MCF 10A (cell line): ENCODE measurements at places on chromosomes 11 and 22. TPM values are rescaled to one million over a fixed set of nuclear protein-coding genes. Genes with fewer than 3 reads are reported as not detected.
A peak's percentile ranks its signal among the peaks of the same experiment; 100 is the strongest.

Gene APOC3
- not detected in 2 replicates for total RNA-seq

Gene AGBL2
- 0.86 and 1.2 TPM in 2 replicates for total RNA-seq

Gene SCUBE2
- 0.29 and 0.93 TPM in 2 replicates for total RNA-seq

Gene CREB3L1
- total RNA-seq: not detected in 2 replicates

Gene FBLN1
- total RNA-seq: 69.0 and 110 TPM in 2 replicates

Gene IL10RA
- total RNA-seq: not detected in 2 replicates

Gene C22orf42
- total RNA-seq: not detected in 2 replicates

Gene EI24
- 93.1 and 96.9 TPM in 2 replicates for total RNA-seq

Gene NAALAD2
- not detected in 2 replicates for total RNA-seq

Gene GNG3
- not detected in 2 replicates for total RNA-seq

Gene EXPH5
- total RNA-seq: 9.2 and 17.9 TPM in 2 replicates

DNA sequence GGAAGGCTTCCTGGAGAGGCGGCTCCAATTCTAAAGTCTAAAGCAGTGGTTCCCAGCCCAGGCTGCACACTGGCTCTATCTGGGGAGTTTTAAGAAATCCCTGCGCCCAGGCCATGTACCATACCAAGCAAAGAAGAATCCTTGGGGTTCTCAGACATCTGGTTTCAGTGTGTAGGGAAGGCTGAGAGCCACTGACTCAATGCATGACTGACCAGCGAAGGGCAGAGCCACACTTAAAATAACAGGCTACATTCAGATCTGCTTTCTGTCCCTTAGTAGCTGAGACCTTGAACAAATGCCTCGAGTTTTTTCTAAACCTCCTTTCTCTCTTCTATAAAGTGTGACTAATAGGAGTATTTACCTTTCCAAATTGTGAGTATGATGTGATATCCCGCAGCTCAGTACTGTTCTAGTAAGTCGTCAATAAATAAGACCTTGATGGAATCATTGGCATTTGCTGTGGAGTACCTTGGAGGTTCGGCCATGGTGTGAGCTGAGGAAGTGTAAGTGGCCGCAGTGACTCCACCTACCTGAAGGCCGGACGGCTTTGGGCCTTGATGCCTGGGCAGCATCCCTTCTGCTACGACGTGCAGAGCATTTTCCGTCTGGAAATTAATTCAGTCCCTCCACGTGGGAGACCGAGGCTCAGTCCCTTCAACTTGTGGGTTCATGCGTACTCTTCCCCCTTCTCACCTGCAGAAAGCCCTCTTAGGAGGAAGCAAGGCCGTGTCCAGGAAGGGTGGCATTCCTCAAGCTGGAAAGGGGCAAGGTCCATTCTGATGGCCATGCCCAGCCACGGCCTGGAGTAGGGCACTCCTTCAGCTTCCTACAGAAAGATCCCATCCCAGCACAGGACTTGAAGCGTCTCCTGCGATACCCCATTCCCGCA is 25.1 kb downstream of the GLB1L2 start:
- DNase-seq: no peak
- no peaks in the 10 kb centered on the region for H3K36me3 ChIP-seq
- no peak overlapping the region for H3K27ac ChIP-seq
- no peak overlapping the region for H3K4me3 ChIP-seq
- no peaks in the 10 kb centered on the region for H3K27me3 ChIP-seq

GRCh38 chr11:62555464-62556107 is 9.0 kb upstream of the AHNAK start:
- no peaks in the 10 kb centered on the region for H3K27me3 ChIP-seq
- DNase-seq: peak; percentile 18
- H3K27ac ChIP-seq: peak overlapping the region; percentile 95
- H3K4me3 ChIP-seq: peak overlapping the region; percentile 70

GRCh38 chr11:12233602-12233925 is 123.2 kb downstream of the MICAL2 start:
- peaks cover 30% of the 10 kb centered on the region for H3K36me3 ChIP-seq
- H3K27me3 ChIP-seq: no peaks in the 10 kb centered on the region
- no peak overlapping the region for H3K27ac ChIP-seq
- H3K4me1 ChIP-seq: peaks cover 16% of the 10 kb centered on the region
- no peak for DNase-seq
- H3K4me3 ChIP-seq: no peak overlapping the region

GRCh38 chr11:70610566-70611565 is 212.5 kb downstream of the CTTN start:
- DNase-seq: no peak
- no peaks in the 10 kb centered on the region for H3K4me1 ChIP-seq
- H3K4me3 ChIP-seq: no peak overlapping the region
- H3K27me3 ChIP-seq: no peaks in the 10 kb centered on the region
- no peaks in the 10 kb centered on the region for H3K36me3 ChIP-seq

GRCh38 chr11:119206511-119207414 is 624 bp downstream of the CBL start:
- no peaks in the 10 kb centered on the region for H3K27me3 ChIP-seq
- peak overlapping the region; percentile 92 for H3K4me3 ChIP-seq

DNA sequence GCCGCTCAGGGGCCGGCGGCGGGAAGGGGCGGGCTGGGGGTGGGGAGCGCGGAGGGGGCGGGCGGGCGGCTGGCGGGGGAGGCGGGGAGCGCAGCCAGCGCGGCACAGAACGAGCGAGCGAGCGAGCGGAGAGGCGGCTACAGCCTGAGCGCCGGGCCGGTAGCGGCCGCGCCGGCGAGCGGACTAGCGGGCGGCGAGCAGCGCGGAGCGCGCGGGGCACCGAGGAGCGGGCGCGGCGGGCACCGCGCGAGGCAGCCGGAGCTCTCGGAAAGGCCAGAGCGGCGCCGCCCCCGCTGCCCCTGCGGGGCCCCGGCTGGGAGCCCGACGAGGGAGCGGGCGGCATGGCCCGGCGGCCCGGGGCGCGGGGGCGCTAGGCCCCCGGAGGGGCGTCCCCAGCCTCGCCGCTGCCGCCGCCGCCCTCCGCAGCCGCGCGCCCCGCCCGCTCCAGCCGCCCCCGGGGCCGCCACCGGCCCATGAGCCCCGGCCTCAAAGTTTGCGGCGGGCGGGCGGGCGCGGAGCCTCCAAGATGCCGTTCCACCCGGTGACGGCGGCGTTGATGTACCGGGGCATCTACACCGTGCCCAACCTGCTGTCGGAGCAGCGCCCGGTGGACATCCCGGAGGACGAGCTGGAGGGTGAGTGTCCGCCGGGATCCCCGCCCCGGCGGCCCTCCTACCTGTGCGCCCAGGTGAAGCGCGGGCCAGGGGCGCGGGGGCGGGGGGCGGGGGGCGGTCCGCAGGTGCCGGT is at the start of gene CABP7:
TSS of gene CABP7 (plus strand) at position 105 of the 747 bp plus-strand sequence. CDS start at position 527, 422 bp downstream.
- no peak for DNase-seq
- no peaks in the 10 kb centered on the region for H3K4me1 ChIP-seq
- H3K27me3 ChIP-seq: no peaks in the 10 kb centered on the region
- H3K4me3 ChIP-seq: no peak within 1 kb of the TSS
- H3K27ac ChIP-seq: no peak within 1 kb of the TSS
- H3K36me3 ChIP-seq: no peaks in the 10 kb centered on the region

- H3K27me3 ChIP-seq: no peaks in the 10 kb centered on the region
- H3K4me1 ChIP-seq: peaks cover 7% of the 10 kb centered on the region
- no peak overlapping the region for H3K27ac ChIP-seq
- no peak for DNase-seq
- H3K36me3 ChIP-seq: peaks cover 27% of the 10 kb centered on the region
Observed at GRCh38 chr11:12243911-12244550, 133.3 kb upstream of the PARVA start.

GRCh38 chr11:111819161-111819828 is 52.1 kb downstream of the ALG9 start:
- H3K4me1 ChIP-seq: no peaks in the 10 kb centered on the region
- no peak overlapping the region for H3K4me3 ChIP-seq
- peaks cover 53% of the 10 kb centered on the region for H3K36me3 ChIP-seq
- no peak overlapping the region for H3K27ac ChIP-seq
- H3K27me3 ChIP-seq: no peaks in the 10 kb centered on the region
- DNase-seq: no peak

GRCh38 chr11:76380159-76380976 is 564 bp downstream of the THAP12 start:
- peak; percentile 21 for DNase-seq
- no peaks in the 10 kb centered on the region for H3K27me3 ChIP-seq
- H3K4me1 ChIP-seq: peaks cover 44% of the 10 kb centered on the region
- peak overlapping the region; percentile 93 for H3K4me3 ChIP-seq
- peaks cover 8% of the 10 kb centered on the region for H3K36me3 ChIP-seq
- H3K27ac ChIP-seq: peak overlapping the region; percentile 54

DNA sequence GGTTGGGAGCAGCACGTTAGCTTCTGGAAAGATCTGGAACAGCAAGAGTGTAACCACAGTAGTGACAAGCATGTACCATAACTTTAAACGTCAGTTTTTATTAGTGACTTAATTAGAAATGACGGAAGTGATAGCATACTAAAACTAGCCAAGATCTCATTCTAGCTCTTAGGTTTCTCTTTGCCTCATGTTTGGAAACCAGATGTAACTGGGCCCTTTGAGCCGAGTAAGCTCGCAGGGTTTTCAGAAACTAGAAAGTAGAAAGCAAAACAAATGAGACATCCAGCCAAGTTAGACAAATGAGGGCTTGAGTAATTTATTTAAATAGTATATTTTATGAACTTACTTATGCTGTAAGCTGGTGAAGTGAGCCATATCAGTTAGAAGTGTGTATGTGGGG is 40.2 kb upstream of the SLC5A12 start:
- H3K27ac ChIP-seq: no peak overlapping the region
- H3K27me3 ChIP-seq: no peaks in the 10 kb centered on the region

GRCh38 chr11:122405547-122406341 is 249.8 kb upstream of the UBASH3B start:
- H3K27ac ChIP-seq: no peak overlapping the region
- no peak overlapping the region for H3K4me3 ChIP-seq
- peak; percentile 24 for DNase-seq

GRCh38 chr22:44594951-44595350 is 96.9 kb upstream of the RTL6 start:
- no peaks in the 10 kb centered on the region for H3K36me3 ChIP-seq
- DNase-seq: no peak
- H3K4me1 ChIP-seq: peaks cover 9% of the 10 kb centered on the region
- H3K4me3 ChIP-seq: no peak overlapping the region

DNA sequence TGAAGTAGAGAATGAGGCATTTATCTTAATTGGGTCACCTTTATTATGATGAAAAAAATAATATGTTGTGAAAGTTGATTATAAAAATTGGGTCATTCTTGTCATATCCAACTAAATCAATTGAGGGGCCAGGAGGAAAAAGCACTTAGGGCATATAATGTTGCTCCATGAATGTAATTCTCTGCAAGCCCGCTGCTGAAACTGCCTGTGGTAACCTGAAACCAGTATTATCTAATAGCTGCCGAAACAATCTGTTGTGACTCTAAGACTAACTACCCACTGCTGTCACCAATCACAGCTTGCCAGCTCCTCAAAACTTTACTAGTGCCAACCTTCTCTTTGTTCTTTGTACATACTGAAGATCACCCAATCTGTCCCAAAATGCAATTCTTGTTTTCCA is 115.8 kb downstream of the ATG16L2 start:
- H3K27ac ChIP-seq: no peak overlapping the region
- no peaks in the 10 kb centered on the region for H3K4me1 ChIP-seq
- no peaks in the 10 kb centered on the region for H3K36me3 ChIP-seq
- no peak overlapping the region for H3K4me3 ChIP-seq

DNA sequence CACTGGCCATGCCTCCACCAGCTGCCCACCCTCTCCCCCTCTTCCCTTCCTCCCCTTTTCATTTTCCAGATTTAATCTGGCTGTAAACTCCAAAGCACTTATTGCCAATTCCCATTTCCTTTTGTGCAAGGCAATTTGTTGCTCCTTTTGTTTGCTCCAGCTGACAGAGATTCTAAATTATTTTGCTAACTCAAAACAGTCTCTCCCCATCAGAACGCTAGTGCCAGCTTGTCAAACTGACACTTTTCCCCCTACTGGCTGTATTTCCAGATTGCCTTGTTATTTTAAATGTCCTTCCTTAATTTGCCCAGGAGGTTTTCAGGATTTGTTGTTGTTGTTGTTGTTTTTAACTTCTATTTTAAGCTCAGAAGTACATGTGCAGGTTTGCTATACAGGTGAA is 57.0 kb upstream of the PAK1 start:
- no peak overlapping the region for H3K4me3 ChIP-seq
- no peak for DNase-seq
- H3K4me1 ChIP-seq: no peaks in the 10 kb centered on the region
- no peaks in the 10 kb centered on the region for H3K36me3 ChIP-seq

GRCh38 chr11:68206211-68206610 is 6.9 kb downstream of the KMT5B start:
- no peak overlapping the region for H3K27ac ChIP-seq
- peaks cover 40% of the 10 kb centered on the region for H3K4me1 ChIP-seq
- DNase-seq: peak; percentile 73

GRCh38 chr11:16286095-16286494 is 70.3 kb downstream of the SOX6 start:
- H3K4me1 ChIP-seq: peaks cover 3% of the 10 kb centered on the region
- no peaks in the 10 kb centered on the region for H3K27me3 ChIP-seq
- no peaks in the 10 kb centered on the region for H3K36me3 ChIP-seq
- no peak overlapping the region for H3K4me3 ChIP-seq
- no peak overlapping the region for H3K27ac ChIP-seq

- peaks cover 14% of the 10 kb centered on the region for H3K4me1 ChIP-seq
- peaks cover 13% of the 10 kb centered on the region for H3K36me3 ChIP-seq
- H3K27ac ChIP-seq: no peak overlapping the region
- no peaks in the 10 kb centered on the region for H3K27me3 ChIP-seq
- no peak for DNase-seq
Observed at GRCh38 chr11:19869466-19869865, 156.8 kb downstream of the NAV2 start.

GRCh38 chr22:25841775-25842174 is 99.8 kb downstream of the MYO18B start:
- peaks cover 9% of the 10 kb centered on the region for H3K27me3 ChIP-seq
- H3K4me3 ChIP-seq: no peak overlapping the region
- no peak for DNase-seq
- H3K27ac ChIP-seq: no peak overlapping the region
- H3K36me3 ChIP-seq: no peaks in the 10 kb centered on the region

GRCh38 chr11:116460156-116460920 is 312.4 kb downstream of the BUD13 start:
- peaks cover 10% of the 10 kb centered on the region for H3K27me3 ChIP-seq
- DNase-seq: no peak
- no peaks in the 10 kb centered on the region for H3K4me1 ChIP-seq
- H3K36me3 ChIP-seq: no peaks in the 10 kb centered on the region
- H3K4me3 ChIP-seq: no peak overlapping the region
- no peak overlapping the region for H3K27ac ChIP-seq

- H3K27me3 ChIP-seq: peaks cover 35% of the 10 kb centered on the region
- peak; percentile 79 for DNase-seq
- no peak overlapping the region for H3K27ac ChIP-seq
- H3K4me3 ChIP-seq: no peak overlapping the region
- no peaks in the 10 kb centered on the region for H3K36me3 ChIP-seq
Observed at GRCh38 chr11:68632802-68633201, 51.5 kb upstream of the GAL start.

DNA sequence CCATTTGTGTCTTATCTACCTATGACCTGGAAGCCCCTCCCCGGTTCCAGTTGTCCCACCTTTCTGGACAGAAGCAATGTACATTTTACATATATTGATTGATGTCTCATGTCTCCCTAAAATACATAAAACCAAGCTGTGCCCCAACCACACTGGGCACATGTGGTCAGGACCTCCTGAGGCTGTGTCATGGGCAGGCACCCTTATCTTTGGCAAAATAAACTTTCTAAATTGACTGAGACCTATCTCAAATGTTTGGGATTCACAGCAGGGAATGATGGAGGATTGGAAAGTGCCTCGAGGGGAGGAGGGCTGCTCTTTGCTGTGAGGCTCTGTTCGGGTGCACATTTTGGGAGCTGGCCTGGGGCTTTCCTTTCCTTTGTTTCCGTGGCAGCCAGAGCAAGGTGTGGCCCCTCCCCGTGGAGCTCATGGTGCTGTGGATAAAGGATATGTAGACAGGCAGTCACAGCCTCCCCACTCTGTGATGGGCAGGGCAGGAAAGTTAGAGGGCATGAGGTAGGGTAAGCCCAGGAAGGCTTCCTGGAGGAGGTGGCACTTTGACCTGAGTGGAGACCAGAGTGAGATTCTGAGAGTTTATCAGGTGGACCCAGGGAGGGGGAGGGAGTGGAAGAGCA is 615.6 kb downstream of the TBC1D22A start:
- H3K36me3 ChIP-seq: no peaks in the 10 kb centered on the region
- no peak for DNase-seq
- no peaks in the 10 kb centered on the region for H3K4me1 ChIP-seq
- H3K27me3 ChIP-seq: peaks cover 55% of the 10 kb centered on the region
